ENCODE measurements at places on chromosomes 3 and 15.

- no peak for DNase-seq
These were observed 68.1 kb downstream of the NOX5 start for GRCh38 chr15:69082554-69082953.

DNA sequence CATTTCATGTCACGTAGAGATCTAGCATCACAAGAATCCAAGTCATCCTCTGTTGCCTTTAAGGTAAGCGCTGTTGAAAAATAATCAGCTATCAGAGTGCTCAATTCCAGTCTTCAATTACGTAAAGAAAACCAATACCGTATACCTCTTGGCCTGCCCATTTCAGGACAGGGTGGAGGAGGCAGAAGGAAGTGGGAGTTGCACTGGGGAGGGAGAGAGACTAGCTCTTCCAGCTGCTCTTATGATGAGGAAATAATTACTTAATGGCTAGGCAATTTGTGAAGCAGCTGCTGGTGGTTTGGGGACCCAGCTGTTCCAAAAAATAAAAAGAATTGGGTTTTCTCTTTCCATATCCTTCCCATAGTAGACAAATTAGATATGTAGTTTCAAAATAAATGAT lies 365.8 kb upstream of the MCTP2 start:
- DNase-seq, result no peak

- no peak for DNase-seq
These were observed 117.1 kb downstream of the TPRA1 start for GRCh38 chr3:127473244-127474024.

- DNase-seq, result no peak
These were observed 28.3 kb downstream of the MELTF start for GRCh38 chr3:197001106-197001971.

- DNase-seq, result no peak
These were observed 11.5 kb upstream of the USP50 start for GRCh38 chr15:50558012-50558411.

DNA sequence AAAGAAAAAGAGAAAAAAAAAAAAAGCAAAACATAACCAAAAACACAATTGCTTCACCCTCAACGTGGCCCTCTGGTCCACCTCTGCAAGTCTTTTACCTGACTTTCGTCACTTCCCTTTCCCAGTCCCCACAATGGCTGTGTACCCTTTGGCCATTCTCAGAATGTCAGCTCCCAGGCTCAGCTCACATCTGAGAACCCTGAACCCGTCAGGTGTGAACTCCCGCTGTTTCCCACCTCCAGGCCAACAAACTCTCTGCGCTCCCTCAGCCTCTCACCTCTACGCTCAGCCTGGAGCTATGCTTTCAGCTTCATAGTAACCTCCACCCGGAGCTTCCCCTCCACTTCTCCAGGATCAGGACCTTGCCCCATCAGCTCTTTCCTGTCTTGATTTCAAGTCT lies 23.6 kb downstream of the ZSCAN2 start:
- DNase-seq, result no peak

- no peak for DNase-seq
These were observed 15.6 kb downstream of the SEMA3F start for GRCh38 chr3:50170689-50171088.

DNA sequence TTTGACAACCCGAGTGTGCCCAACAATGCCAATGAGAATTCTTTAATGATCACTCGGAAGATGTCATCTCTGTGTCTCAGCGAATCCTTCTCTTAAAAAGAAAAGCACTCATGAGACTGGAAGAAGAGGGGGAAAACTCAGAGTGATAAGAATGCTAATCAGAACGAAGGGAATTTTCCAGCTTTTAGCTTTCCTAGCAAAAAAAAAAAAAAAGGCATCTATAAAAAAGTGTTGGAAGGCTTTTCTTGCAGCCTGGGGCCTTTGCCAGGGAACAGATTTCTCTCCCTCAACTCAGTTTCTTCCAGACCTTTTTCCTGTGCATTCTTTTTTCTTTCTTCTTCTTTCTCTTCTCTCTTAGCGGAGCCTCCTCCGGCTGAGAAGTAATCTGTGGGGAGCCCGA lies 80.5 kb upstream of the NEO1 start:
- DNase-seq, result no peak

DNA sequence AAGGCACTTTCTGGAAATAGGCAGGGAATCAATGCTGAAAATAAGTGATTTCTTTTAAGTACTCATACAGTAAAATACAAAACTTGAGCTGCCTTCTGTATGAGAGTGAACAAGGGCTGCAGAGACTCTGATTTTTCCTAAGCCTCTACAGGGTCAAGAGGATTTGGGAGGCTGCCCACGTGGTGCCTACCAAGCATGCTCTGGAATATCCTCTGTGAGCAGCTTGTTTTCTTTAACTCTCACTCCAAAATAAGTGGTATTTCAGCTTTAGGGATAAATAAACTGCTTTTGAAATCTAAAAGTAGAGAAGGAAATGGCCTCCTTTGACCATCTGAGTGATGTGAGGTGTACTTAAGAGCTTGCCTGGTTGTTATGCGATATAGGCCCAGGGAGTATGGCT lies 8.1 kb upstream of the SELENOK start:
- no peak for DNase-seq

- DNase-seq, result no peak
These were observed 49.6 kb upstream of the AADACL2 start for GRCh38 chr3:151684094-151684493.

DNA sequence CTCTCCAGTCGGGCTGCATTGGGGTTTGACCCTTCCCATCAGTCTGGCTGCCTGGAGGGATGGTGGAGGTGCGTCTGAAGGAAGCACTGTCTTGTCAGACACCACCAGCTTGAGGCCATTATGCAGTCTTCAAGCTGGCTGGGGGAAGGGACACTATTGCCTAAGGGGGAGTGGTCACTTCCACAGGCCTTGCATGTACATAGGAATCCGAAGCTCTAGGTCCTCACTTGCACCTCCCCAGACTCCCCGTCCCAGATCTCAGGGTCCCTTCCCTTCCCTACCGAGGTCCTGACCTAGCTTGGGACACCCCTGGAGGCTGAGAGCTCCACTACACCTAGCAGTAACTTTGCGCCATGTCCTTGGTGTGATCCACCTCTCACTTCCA lies 48.6 kb upstream of the KLF13 start:
- DNase-seq, result no peak

Data from NCI-H1930 (cell line).